ENCODE measurements at places on chromosomes 16 and 17. TPM values are rescaled to one million over a fixed set of nuclear protein-coding genes. Genes with fewer than 3 reads are reported as not detected.

The SP2 gene
- total RNA-seq = 16.8 TPM

GRCh38 chr17:56966338-56966737, 5.5 kb upstream of the COIL start:
- DNase-seq = no peak

- no peak for DNase-seq
Measured at GRCh38 chr17:14311186-14311705, 10.4 kb downstream of the HS3ST3B1 start.

DNA sequence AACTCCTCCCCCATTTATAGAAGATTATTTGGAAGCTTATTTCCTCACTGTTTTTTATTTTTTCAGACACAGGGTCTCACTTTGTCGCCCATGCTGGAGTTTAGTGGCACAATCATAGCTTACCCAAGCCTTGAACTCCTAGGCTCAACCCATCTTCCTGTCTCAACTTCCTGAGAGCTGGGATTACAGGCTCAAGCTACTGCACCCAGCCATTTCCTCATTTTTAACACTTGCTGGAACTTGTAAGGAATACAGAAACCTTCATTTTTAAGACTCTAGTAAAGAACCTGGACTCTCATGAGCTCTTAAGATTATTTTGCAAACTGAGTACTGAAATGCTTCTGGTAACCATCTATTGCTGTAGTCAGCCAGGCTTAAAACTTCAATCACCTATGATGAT, 29.9 kb downstream of the KANSL1 start:
- no peak for DNase-seq

GRCh38 chr17:59754552-59754951, 47.1 kb downstream of the VMP1 start:
- no peak for DNase-seq

DNA sequence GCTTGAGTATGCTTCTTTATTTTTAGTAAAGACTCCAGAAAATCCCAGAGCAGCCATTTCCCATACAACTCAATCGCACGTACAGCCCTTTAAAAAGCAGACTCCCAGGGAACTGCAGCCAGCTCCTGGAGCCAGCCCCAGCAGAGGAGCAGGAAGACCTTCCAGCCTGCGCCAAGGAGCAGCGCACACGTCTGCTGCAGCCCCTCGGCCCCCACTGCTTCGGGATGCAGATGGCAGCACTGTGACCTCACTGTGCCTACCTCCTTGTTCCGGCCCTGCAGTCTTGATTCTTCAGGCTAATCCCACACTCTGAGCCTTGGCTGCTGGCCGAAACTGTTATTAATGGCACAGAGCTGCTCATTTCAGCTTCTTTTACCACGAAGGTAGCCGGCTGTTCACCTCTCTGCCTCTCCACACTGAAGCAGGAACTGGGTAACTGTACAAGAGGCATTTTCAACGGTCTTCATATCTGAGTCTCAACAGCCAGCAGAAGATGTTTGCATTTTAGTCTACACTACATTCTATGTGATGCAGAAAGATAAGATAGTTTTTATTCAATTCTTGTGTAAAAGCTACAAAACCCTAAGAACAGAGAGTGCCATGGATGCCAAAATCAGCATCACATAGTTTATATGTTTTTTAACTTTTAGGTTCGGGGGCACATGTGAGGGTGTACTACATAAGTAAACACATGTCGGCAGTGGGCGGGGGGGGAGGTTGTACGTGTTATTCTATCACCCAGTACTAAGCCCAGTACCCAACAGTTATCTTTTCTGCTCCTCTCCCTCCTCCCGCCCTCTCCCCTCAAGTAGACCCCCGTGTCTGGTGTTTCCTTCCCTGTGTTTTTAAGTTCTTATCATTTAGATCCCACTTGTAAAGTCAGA, 130.9 kb downstream of the ANKRD11 start:
- no peak for DNase-seq

All from chondrocyte (in vitro differentiated cells).